ENCODE measurements at places on chromosomes 1 and 21.
A peak's percentile ranks its signal among the peaks of the same experiment; 100 is the strongest.

DNA sequence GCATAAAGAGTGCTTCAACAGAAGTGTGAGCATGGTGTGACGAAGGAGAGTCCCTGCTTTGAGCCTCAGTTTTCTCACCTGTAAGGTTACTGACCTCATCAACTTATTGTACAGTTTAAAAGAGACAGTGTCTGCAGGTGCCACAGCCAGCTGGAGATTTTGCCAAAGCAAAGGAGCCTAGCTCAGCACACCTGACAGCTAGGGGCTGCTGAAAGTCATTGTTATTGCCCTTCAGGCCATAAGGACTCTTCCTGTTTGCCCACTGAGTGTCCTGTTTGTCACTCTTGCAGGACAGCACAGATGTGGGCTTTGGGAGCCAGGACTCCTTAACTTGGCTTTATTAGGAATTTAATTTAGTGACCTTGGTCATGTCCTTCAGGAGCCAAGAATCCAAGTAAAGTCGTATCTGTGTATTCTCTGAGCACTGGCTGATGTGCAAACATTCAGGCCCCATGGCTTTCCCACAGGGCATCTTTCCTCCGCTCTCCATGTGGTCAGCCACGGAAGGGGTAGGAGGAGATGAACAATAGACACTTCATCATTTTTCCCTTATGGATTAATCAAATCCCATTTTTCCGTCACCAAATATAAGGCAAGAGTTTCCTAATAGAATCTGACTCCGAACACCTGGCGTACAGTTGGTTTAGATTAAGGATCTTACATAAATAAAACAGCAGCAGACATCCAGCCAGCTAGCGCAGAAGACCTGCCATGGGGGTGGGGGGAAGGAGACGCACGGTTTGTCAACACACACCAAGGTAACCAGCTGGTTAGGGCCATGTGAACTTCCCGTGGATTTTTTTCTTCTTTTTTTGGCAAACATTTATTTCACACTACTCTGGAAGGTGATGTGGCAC, 43.1 kb upstream of the KANK4 start:
- H3K4me1 ChIP-seq = no peaks in the 10 kb centered on the region
- no peak for DNase-seq
- no peak overlapping the region for H3K4me3 ChIP-seq
- H3K27me3 ChIP-seq = no peaks in the 10 kb centered on the region
- no peak overlapping the region for H3K27ac ChIP-seq

DNA sequence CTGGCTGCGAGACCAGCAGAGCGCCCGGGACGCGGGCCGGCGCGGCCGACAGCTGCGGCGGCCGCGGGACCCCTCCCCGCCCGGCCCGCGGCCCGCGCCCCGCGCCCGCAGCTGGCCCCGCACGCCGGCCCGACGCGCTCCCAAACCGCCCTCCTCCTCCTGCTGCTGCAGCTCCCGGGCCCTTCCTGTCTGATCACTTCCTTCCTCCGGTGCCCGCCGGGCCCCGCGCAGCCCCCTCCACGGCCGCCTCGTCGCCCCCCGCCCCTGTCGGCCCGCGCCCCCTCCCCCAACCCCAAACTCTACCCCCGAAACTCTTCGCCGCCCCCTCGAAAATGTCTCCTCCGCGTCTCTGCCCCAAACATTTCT, 594 bp downstream of the LUZP1 start:
- H3K36me3 ChIP-seq = peaks cover 8% of the 10 kb centered on the region
- no peaks in the 10 kb centered on the region for H3K27me3 ChIP-seq
- H3K4me1 ChIP-seq = peaks cover 32% of the 10 kb centered on the region
- H3K4me3 ChIP-seq = peak overlapping the region; percentile 96

DNA sequence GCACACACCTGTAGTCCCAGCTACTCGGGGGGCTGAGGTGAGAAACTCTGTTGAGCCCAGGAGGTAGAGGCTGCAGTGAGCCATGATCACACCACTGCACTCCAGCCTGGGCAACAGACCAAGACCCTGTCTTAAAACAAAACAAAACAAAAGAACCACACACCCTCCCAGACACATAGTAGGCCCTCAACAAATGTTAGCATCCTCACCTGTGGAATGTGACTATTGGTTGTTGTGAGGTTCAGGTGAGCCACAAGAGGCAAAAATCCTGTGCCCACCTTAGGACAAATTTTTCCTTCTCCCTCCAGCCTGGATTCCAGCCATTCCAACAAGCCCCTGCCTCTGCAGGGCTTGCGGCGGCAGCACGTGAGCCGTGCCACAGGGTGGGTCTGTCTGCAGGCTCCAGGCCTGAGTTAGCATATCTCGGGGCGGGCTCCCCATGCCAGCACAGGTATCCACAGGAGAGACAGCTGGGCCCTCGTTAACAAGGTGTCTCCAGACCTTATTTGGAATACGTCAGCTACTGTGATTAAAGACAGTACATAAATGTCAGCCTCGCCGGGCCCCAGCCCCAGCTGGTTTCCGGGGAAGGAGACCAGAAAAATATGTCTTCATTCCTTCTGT, 17.4 kb downstream of the C1QB start:
- no peak overlapping the region for H3K4me3 ChIP-seq
- DNase-seq = no peak
- no peaks in the 10 kb centered on the region for H3K36me3 ChIP-seq
- no peaks in the 10 kb centered on the region for H3K4me1 ChIP-seq
- no peak overlapping the region for H3K27ac ChIP-seq
- H3K27me3 ChIP-seq = peaks cover 79% of the 10 kb centered on the region

DNA sequence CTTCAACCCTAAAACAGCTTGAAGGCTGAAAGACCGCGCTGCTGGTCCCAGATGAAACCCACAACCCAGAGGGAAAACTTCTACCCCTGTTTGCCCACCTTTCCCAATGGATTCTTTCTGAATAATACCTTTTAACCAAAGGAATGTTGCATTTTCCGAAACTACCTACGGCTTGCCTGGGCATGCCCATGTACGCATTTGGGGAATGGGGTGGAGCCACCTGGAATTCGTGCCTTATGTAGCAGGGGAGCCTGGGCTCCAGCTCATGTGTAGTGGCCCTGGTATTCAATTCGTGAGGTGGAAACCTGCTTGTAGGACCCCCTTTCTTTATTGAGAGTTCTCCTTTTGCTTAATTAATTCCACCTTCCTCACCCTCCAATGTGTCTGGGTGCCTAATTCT, 256.6 kb upstream of the RGS18 start:
- H3K4me3 ChIP-seq = no peak overlapping the region
- no peaks in the 10 kb centered on the region for H3K4me1 ChIP-seq
- H3K27me3 ChIP-seq = no peaks in the 10 kb centered on the region
- no peak for DNase-seq

- no peaks in the 10 kb centered on the region for H3K27me3 ChIP-seq
- no peak overlapping the region for H3K4me3 ChIP-seq
- no peaks in the 10 kb centered on the region for H3K4me1 ChIP-seq
- no peak overlapping the region for H3K27ac ChIP-seq
- no peak for DNase-seq
Measured at GRCh38 chr1:165056914-165057313, 299.6 kb downstream of the LMX1A start.

DNA sequence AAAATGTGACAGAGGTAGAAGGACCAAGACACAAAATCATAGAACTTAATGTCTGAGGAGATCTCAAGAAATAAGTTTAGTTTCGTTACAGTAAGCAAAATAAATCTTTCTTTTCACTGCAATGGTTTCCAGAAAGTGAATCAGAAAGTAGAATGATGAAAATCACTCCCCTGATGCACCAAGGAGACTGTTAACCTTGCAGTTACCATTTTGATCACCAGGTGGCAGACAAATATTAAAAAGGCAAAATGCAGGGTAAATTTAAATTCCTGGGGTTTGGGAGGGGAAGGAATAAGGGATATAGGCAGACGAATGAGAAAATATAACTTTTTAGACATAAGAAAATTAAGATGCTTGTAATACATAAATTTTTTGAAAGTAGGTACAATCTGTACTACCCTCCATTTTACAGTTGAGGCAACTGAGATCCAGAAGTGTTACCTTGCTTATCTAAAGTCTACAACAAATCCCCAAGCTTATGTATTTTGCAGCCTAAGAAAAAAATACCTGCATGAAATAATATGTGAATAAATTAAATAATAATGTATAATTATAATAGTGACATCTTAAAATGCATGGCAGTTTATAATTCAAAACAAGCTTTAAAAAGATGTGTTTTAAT, 253.2 kb downstream of the CRB1 start:
- H3K36me3 ChIP-seq = no peaks in the 10 kb centered on the region
- H3K27me3 ChIP-seq = no peaks in the 10 kb centered on the region
- no peak for DNase-seq
- H3K4me3 ChIP-seq = no peak overlapping the region
- no peak overlapping the region for H3K27ac ChIP-seq
- peaks cover 12% of the 10 kb centered on the region for H3K4me1 ChIP-seq

- H3K4me1 ChIP-seq = no peaks in the 10 kb centered on the region
- H3K4me3 ChIP-seq = no peak overlapping the region
- peaks cover 19% of the 10 kb centered on the region for H3K27me3 ChIP-seq
- no peaks in the 10 kb centered on the region for H3K36me3 ChIP-seq
- H3K27ac ChIP-seq = no peak overlapping the region
Measured at GRCh38 chr1:219374636-219375035, 201.0 kb downstream of the LYPLAL1 start.

GRCh38 chr1:54272772-54273091, 72.8 kb downstream of the MRPL37 start:
- DNase-seq = no peak
- peaks cover 61% of the 10 kb centered on the region for H3K4me1 ChIP-seq
- no peak overlapping the region for H3K27ac ChIP-seq
- H3K4me3 ChIP-seq = no peak overlapping the region

GRCh38 chr1:117967881-117968280, 38.3 kb downstream of the WDR3 start:
- no peaks in the 10 kb centered on the region for H3K4me1 ChIP-seq
- H3K27ac ChIP-seq = no peak overlapping the region
- no peak for DNase-seq
- peaks cover 4% of the 10 kb centered on the region for H3K27me3 ChIP-seq
- no peak overlapping the region for H3K4me3 ChIP-seq

GRCh38 chr21:32712043-32712442, 15.8 kb downstream of the SYNJ1 start:
- no peak overlapping the region for H3K27ac ChIP-seq
- no peak overlapping the region for H3K4me3 ChIP-seq
- H3K36me3 ChIP-seq = no peaks in the 10 kb centered on the region
- no peaks in the 10 kb centered on the region for H3K27me3 ChIP-seq
- H3K4me1 ChIP-seq = peaks cover 33% of the 10 kb centered on the region

DNA sequence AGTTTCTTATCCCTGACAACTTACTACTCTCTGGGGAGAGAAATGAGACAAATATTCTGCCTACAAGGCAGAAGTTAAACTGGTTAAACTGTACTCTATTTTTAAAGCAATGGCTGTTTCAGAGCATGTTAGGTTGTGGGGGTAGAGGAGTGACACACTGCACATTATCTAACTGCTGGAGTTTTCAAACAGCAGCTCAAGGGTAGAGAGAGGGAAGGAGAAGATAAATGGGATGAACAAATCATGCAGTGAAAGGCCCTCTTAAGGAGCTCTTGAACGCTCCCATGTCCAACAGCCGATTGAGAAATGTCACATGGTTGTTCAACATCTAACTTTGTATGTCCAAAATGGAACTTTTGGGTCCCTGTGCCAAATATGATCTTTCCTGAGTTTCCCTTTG, 14.0 kb upstream of the IFI44L start:
- H3K4me1 ChIP-seq = no peaks in the 10 kb centered on the region
- peaks cover 36% of the 10 kb centered on the region for H3K27me3 ChIP-seq
- no peak for DNase-seq
- no peak overlapping the region for H3K4me3 ChIP-seq
- peak overlapping the region; percentile 30 for H3K27ac ChIP-seq

DNA sequence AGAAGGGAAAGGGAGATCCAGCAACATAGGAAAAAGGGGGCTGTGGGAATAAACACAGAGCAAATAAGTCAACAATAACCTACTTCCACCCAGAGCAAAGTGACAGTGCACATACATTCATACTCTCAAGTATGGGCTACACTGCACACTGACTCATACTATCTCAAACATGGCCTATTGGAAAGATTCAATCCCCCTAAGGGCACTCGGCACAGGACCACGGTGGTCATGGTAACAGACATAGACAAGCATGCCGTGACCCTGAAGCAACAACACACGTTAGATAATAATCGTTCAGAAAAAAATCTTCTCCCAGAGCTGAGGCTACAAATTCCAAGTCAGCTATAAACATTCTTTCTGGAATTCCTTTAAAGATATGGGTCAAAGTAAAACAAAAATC, 16.8 kb upstream of the JAK1 start:
- no peak overlapping the region for H3K4me3 ChIP-seq
- no peaks in the 10 kb centered on the region for H3K36me3 ChIP-seq
- no peaks in the 10 kb centered on the region for H3K27me3 ChIP-seq

GRCh38 chr1:10718083-10718415, 78.4 kb downstream of the CASZ1 start:
- H3K4me3 ChIP-seq = no peak overlapping the region
- peaks cover 6% of the 10 kb centered on the region for H3K4me1 ChIP-seq
- H3K27ac ChIP-seq = no peak overlapping the region
- H3K27me3 ChIP-seq = peaks cover 42% of the 10 kb centered on the region
- H3K36me3 ChIP-seq = peaks cover 3% of the 10 kb centered on the region
- no peak for DNase-seq

DNA sequence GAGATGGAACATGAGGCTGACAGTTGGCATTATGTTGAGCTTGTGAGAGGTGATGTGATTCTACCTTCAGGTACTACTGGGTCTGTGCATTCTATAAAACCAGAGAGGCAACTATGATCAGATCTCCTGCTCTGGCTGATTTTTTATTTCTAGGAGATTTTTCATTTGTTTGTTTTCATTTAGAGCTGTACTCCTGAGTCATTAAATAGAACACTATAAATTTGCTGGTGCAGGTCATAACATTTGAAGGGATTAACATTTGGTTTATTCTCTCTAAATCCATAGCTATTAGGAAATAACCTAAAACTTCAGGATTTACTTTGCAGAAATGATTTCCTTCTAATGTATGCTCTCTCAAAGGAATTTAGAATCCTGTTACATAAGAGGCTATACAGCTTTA, 42.9 kb downstream of the MAGI3 start:
- H3K36me3 ChIP-seq = no peaks in the 10 kb centered on the region
- no peak overlapping the region for H3K27ac ChIP-seq
- DNase-seq = no peak
- H3K27me3 ChIP-seq = peaks cover 13% of the 10 kb centered on the region

- DNase-seq = no peak
- peaks cover 1% of the 10 kb centered on the region for H3K4me1 ChIP-seq
- no peaks in the 10 kb centered on the region for H3K36me3 ChIP-seq
- H3K4me3 ChIP-seq = no peak overlapping the region
Measured at GRCh38 chr1:116331523-116331922, 41.5 kb upstream of the ATP1A1 start.
